ENCODE measurements at places on chromosomes 3 and 15.
A peak's percentile ranks its signal among the peaks of the same experiment; 100 is the strongest.

GRCh38 chr3:170635385-170635735, 49.5 kb upstream of the SLC7A14 start:
- DNase-seq: no peak
- no peak overlapping the region for H3K4me3 ChIP-seq
- peaks cover 10% of the 10 kb centered on the region for H3K27me3 ChIP-seq
- no peaks in the 10 kb centered on the region for H3K4me1 ChIP-seq
- H3K36me3 ChIP-seq: no peaks in the 10 kb centered on the region

DNA sequence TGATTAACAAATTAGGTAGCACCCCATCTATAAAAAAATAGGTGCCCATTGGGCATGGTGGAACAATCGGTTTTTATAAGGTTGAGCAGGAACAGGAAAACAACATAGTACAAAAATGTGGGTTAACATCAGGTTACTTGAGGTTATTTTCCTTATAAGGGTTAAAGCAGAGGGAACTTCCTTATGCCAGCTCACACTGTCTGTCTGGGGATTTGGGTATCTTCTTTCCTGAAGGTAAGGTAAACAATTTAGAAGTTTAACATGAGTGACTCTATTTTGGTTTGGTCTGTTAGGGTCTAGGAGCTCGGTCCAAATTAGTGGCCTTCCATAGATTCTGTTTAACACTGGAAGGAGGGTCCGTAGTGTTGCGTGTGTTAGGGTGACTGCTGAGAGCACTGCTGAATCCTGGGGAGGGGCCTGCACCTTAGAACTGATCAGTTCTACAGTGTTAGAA, 14.7 kb downstream of the CHD2 start:
- peak overlapping the region; percentile 37 for H3K4me3 ChIP-seq
- no peaks in the 10 kb centered on the region for H3K36me3 ChIP-seq
- peaks cover 74% of the 10 kb centered on the region for H3K4me1 ChIP-seq
- DNase-seq: no peak
- H3K27ac ChIP-seq: peak overlapping the region; percentile 96
- H3K27me3 ChIP-seq: no peaks in the 10 kb centered on the region

GRCh38 chr3:54966979-54967378, 39.1 kb upstream of the LRTM1 start:
- no peaks in the 10 kb centered on the region for H3K27me3 ChIP-seq
- no peaks in the 10 kb centered on the region for H3K36me3 ChIP-seq
- no peaks in the 10 kb centered on the region for H3K4me1 ChIP-seq
- H3K27ac ChIP-seq: no peak overlapping the region

DNA sequence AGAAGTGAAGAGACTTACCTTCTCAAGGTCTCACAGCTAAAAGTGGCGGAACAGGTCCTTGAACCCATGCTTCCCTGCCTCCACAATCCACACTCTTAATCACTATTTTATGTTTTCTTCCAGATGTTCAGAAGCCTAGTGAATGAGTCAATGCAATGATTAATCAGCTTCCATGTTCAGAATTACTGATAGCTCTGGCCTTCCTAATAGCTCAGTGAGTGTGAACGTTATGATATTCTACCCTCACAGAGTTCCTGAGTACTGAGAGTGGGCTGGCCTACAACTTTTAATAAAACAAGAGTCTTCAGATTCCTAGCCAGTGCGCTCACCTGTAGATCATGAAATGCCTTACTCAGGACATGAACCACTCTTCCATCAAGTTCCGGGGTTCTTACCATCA, 443.0 kb upstream of the ADAMTS9 start:
- H3K27ac ChIP-seq: no peak overlapping the region
- no peaks in the 10 kb centered on the region for H3K27me3 ChIP-seq
- no peak overlapping the region for H3K4me3 ChIP-seq
- no peak for DNase-seq
- no peaks in the 10 kb centered on the region for H3K4me1 ChIP-seq

GRCh38 chr3:183875411-183875810, 9.3 kb downstream of the PARL start:
- no peak for DNase-seq
- no peak overlapping the region for H3K27ac ChIP-seq
- no peak overlapping the region for H3K4me3 ChIP-seq
- H3K27me3 ChIP-seq: no peaks in the 10 kb centered on the region
- no peaks in the 10 kb centered on the region for H3K4me1 ChIP-seq

DNA sequence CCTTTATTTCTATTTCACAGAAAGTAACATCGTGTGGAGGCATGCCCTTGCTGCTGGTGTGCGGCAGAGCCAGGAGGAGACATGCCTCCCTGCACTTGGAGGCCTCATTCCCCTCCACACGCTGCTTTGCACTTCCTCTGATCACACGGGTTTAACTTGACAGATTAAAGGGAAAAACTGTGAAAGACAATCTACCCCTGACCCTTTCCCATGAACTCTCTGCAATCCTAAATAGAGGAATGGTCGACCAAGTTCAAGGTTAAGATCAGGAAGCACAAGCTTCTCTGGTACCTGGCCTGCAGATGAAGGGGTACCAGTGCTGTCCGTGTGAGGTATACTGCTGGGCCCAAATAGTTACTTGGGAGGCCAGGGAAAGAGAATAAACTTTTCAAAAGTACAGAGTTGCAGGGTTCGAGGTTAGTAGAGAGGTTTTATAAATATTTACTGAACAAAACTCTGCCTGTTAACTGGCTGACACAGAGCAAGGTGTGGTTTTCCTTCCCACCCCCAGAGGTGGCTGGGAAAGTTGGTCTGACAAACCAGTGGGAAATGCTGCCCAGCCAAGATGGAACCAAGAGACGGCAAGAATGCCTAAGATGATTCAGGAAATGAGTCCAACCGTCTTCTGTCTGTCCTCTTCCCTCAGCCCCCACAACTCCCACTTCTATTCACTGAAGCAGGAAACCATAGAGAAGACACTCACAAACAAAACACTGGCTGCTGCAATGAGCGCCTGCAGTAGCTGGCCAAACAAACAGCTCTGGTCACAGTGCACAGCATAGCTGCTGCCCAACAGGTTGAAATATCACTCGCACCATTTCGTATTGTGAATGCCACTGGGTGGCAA, 79.6 kb downstream of the IGF2BP2 start:
- DNase-seq: no peak
- no peaks in the 10 kb centered on the region for H3K36me3 ChIP-seq
- H3K4me1 ChIP-seq: no peaks in the 10 kb centered on the region
- no peak overlapping the region for H3K4me3 ChIP-seq

GRCh38 chr15:52680041-52680391, 828 bp upstream of the ATOSA start:
- DNase-seq: no peak
- no peak overlapping the region for H3K27ac ChIP-seq

DNA sequence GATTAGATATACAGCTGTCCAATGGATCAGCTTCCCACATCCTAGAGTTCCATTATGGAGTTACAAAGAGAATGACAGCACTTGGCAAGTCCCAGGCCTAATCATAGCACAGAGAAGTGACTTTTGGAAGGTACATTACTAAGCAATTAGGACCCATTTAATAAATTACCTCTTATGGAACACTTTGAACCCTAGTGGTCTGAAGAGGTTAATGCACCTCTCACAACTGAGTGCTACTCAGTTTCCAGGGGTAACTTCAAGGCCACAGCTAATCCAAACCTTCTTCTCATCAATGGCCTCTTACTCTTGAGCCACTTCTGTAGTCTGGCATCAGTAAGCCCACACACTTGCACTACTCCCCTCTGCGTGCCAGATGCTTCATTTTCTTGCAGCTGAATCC, 34.9 kb upstream of the MEIS2 start:
- no peaks in the 10 kb centered on the region for H3K27me3 ChIP-seq
- H3K4me1 ChIP-seq: no peaks in the 10 kb centered on the region
- no peak overlapping the region for H3K27ac ChIP-seq
- H3K36me3 ChIP-seq: no peaks in the 10 kb centered on the region
- H3K4me3 ChIP-seq: no peak overlapping the region
- DNase-seq: no peak

- no peak overlapping the region for H3K27ac ChIP-seq
- H3K27me3 ChIP-seq: no peaks in the 10 kb centered on the region
- no peak overlapping the region for H3K4me3 ChIP-seq
- DNase-seq: no peak
Observed at GRCh38 chr3:31833391-31834190, 147.5 kb downstream of the OSBPL10 start.
